ENCODE measurements at places on chromosomes 4 and X. TPM values are rescaled to one million over a fixed set of nuclear protein-coding genes. Genes with fewer than 3 reads are reported as not detected.

- no peak for DNase-seq
- no peaks in the 10 kb centered on the region for H3K4me1 ChIP-seq
- peaks cover 6% of the 10 kb centered on the region for H3K36me3 ChIP-seq
- no peaks in the 10 kb centered on the region for H3K27me3 ChIP-seq
- H3K27ac ChIP-seq: no peak overlapping the region
These were observed 24.7 kb downstream of the SLC9B1 start for GRCh38 chr4:102994803-102995202.

DNA sequence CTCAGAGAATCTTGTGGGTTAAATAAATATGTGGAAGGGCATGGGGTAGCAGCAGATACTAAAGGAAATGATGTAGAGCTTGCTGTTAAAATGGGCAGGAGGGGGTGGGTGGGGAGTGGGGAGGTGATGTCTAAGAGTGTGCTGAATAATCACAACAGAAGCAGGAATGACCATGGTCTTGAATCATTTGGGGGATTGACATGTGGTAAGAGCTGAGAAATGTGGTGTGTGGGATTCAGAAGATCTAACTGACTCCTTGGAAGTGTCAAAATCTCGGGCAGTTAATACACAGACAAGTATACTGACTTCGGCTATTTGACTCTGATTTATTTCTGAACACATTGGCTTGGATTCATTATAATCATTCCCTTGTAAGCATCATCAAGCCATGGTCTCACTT lies 6.8 kb downstream of the VGLL1 start:
- H3K36me3 ChIP-seq: no peaks in the 10 kb centered on the region
- no peak for DNase-seq
- no peak overlapping the region for H3K27ac ChIP-seq
- no peaks in the 10 kb centered on the region for H3K27me3 ChIP-seq
- H3K4me1 ChIP-seq: peaks cover 21% of the 10 kb centered on the region

GRCh38 chr4:147901916-147902315 lies 170.0 kb downstream of the ARHGAP10 start:
- H3K36me3 ChIP-seq: peaks cover 12% of the 10 kb centered on the region
- H3K4me1 ChIP-seq: no peaks in the 10 kb centered on the region
- no peaks in the 10 kb centered on the region for H3K27me3 ChIP-seq
- no peak overlapping the region for H3K27ac ChIP-seq
- DNase-seq: no peak

GRCh38 chr4:10738826-10739489 lies 54.4 kb upstream of the CLNK start:
- H3K4me1 ChIP-seq: no peaks in the 10 kb centered on the region
- H3K27ac ChIP-seq: no peak overlapping the region
- DNase-seq: no peak
- peaks cover 4% of the 10 kb centered on the region for H3K27me3 ChIP-seq

DNA sequence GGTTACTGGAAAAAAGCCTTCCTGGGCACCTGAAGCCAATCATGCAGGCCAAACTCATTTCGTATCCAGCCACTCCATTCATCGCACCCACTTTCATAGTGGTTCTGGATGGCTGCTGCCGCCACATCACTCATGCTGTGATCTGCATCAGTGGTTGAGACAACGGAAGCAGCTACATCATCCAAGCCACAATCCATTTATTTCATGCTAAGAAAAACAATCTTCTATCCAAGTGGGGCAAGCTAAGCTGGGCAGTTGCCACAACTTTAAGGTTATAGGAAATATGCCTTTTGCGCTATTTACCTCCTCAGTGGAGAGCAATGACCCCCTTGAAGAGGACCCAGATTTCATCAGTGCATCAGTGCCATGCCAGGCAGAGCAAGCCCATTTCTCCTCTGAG lies 124.6 kb downstream of the GRIA3 start:
- H3K27me3 ChIP-seq: no peaks in the 10 kb centered on the region
- H3K27ac ChIP-seq: no peak overlapping the region
- no peak overlapping the region for H3K4me3 ChIP-seq
- no peak for DNase-seq

DNA sequence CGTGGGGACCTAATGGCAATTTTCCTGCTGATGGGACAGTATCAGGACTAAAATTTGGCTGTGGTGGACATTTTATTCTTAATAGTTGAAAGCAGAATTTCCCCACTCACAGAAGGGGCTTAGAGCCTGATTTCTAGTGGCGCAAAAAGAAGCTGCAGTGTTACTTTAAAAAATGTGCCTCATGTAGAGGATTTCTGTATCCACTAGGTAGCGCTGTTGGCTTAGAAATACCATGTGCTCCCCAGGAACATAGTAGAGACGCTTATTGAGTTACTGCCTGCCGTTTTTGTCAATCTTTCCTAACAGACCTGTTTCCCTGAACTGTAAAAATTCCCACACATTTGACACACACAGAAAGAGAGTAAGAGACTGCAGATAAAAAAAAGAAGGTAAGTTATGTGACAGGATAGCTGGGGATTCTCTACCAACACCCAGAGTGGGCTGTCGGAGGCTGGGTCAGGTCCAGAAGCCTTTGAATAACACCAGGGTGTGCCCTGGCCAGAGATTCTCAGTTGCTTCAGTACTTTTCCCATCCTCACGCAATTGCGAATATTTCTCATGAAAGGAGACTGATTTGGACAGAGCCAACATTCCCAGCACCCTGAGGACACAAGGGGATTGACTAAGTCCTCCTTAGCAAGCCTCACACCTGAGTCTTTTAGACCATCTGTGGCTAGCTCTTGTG lies 88.4 kb downstream of the ZXDA start:
- no peak overlapping the region for H3K27ac ChIP-seq
- H3K27me3 ChIP-seq: no peaks in the 10 kb centered on the region
- no peak for DNase-seq
- H3K36me3 ChIP-seq: no peaks in the 10 kb centered on the region
- no peaks in the 10 kb centered on the region for H3K4me1 ChIP-seq

Gene OCRL
- total RNA-seq: 3.5 TPM
